Cortex of kidney (tissue), 1 donor: ENCODE measurements at places on chromosomes 1 and 21.

DNA sequence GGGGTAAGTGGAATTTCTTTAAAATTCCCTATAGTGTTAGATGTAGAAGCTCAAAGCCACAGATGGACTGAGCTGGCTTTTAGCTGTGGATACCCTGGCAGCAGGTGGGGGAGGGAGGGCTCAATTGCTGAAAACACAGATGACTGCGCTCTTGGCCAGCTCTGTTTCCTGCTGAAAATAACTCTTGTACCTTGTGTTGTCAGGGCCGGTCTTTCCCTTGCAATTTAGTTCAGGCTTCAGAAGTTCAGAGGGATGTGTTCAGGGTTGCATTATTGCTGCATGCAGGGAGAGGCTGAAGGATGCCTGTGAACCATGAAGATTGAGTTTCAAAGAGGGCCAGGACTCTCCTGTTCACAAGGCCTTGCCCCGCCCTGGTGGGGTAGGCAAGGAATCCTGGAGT is 58.1 kb upstream of the GCLM start:
- no peak for DNase-seq

DNA sequence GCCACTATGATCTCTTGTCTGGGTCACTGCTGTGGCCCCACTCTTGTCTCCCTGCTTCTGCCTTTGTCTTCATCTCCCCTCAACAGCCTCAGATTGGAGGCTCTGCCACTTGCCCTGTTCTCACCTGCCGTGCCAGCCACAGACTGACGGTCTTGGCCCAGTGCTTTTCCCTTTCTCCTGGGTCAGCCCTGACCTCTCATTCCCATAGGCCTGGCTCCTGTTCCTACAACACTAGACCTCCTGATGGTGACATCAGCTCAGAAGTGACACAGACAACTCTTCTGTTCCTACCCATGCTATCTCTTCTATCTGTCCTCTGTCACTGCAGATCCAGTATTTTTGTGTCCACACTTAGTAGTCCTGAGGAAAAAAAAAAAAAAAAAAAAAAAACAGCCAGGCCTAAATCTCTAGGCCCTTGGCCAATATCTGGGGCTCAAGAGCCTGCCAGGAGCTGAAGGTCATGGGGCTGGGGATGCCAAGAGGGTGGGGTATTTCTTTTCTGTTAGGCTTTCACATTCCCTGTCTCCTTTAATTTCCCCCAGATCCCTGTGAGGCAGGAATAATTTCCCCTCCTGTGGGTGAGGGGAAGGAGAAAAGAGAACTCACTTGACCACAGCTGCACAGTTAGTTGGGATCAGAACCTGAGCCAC is 42.0 kb upstream of the FOXO6 start:
- no peak for DNase-seq

DNA sequence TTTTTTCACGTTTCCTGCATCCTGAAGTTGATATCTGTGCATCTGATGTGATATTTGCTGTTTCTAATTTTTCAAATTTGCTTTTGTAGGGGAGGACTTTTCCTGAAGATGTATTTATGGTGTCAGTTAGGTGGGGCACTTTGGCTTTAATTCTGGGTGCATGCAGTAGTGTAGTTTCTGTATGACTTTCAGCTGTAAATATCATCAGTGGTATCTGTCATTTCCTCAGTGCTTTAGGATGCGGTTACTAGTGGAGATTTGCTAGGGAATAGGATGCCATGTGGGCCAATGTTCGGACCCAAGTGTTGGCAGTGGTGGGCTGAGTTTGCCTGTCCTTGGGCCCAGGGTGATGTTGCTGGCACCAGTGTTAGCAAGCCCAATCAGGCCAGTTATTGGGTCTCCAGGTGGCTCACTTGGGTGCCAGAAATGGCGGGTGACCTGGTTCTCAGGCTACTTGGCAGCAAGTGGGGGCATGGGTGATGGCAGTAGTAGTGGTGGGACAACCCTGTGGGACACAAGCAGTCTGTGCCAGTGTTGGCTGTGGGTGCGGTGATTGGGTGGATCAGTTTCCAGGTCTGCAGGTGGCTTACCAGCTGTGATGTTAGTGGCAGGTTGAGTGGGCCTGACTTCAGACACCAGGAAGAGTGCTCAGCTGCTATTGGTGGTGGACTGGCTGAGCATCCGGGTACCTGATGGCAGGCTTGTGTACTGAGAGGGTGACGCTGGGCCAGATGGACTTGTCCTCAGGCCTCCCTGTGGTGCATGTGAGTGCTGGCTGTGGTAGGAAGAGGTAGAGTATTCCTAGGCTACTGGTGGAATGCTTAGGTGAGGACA is 24.4 kb downstream of the CD55 start:
- DNase-seq: no peak

DNA sequence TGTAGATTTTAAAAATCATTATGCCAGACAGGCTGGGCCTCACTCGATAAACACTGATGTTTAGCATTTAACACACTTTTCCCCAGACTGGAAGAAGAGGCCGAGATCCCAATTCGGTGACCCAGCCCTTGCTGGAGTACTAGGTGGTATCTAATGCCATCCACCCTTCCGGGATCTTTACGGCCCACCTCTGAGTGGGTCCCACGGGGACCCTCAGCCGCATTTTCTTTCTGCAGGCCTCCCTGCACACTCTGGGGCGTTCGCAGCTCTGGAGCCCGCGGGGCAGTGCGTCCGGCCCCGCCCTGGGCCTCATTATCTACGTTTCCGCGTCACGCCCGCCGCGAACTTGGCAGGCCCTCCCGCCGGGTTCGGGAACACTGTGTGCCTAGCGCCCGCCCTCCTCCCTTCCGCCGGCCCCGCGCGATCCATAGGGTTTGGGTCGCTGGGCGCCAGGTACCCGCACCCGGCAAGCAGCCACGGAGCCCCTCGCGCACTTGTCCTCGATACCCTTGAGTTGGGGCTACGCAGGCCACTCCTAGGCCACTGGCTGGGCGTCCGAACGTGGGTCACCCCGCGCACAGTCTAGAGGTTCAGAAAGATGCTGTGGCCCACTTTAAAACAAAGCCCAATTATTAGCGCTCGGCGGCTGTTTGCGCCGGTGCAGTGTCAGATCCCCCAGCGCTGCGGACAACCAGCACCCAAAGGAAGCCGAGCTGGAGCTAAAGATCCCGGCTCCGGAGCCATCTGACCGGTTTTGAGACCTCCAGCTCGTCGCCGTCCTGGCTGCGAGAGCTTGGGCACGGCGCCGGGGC is 950 bp upstream of the EVA1C start:
- DNase-seq: no peak

DNA sequence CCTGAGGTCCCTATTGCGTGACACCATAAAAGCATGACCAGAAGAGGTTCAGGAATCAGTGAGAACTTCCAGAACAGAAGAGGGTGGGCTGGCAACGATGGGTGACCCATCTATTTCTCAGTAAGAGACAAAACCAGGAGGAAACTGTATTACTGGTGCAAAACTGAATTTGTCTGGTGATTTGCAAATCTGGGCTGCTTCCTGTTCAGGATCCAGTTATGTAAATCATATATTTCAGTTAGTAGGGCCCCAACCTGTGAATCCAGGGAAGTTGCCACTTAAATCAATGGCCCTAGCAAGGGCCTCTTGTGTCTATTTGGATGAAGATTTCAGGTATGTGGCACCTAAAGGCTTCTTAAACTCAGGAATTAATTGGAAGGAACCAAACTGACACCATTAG is 23.1 kb upstream of the SMAP2 start:
- DNase-seq: no peak

DNA sequence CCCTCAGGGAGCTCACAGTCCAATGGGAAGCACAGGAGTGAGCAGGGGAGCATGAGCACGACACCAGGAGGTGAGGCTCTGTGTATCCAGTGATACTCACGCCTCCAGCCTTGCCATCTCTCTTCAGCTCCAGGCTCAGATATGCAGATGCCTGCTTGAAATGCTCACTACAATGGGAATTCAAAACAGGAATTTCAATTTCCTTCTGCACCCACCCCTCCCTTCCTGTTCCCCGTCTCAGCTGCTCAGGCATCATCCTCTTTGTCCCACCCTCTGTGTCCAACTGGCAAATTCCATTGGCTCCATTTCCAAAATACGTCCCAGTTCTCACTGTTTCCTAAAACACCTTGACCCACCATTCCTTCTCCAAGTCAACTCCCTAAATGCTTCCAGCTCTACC is 58.9 kb downstream of the FBXO2 start:
- no peak for DNase-seq

DNA sequence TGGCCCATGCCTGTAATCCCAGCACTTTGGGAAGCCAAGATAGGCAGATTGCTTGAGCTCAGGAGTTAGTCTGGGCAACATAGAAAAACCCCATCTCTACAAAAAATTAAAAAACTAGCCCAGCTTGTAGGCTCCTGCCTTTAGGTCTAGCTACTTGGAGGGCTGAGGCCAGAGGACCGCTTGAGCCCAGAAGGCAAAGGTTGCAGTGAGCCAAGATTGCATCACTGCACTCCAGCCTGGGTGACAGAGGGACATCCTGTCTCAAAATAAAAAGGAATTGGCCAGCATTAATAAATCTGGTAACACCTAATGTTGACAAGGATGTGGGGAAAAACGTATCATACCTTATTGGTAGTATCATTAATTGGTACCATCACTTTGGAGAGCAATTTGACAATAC is 396.2 kb downstream of the PLPP3 start:
- no peak for DNase-seq

DNA sequence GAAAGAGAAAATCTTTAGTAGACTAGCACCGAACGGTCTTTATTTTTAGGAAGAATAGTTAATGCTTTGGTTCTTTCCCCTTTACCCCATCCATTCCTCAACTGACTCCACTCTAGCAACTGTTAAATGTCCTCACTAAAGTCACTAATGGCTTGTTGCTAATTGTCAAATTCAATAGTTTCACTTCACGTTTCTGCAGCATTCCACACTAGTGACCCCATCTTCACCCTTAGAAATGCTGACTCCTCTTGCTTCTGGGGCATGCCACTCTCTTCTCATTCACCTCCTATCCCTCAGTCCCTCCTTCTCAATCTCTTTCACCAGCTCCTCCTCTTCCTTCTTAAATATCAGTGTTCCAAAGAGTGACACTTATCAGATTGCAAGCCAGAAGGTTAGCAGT is 19.4 kb upstream of the CADM3 start:
- DNase-seq: no peak

DNA sequence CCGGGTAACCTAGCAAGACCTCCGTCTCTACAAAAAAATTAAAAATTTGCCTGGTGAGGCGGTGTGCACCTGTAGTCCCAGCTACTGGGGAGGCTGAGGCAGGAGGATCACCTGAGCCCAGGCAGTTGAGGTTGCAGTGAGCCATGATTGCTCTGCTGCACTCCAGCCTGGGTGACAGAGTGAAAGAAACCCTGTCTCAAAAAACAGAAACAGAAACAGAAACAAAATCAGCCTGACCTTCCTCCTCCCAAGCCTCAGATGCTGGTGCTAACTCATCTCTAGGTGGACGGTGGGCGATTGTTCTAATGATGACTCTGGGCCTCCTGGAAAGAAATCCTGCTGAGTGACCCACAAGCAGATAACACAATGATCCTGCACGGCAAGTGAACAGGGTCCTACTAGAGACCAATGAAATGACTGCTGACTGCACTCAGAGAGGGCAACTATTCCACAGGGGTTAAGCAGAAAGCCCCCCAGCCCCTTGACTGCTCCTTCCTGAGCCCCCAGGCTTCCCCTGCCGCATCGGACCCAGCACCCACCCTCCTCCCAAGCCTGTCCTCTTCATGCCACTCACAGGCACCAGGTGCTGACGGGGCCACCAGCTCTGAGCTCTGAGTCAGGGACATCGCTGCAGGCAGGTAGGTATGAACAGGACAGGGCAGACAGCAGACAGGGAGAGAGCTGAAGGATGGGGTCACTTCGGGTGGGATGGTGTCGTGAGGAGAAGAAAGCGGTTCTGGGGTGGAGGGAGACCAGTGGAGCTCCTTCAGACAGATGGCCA is 27.8 kb upstream of the LRRC38 start:
- DNase-seq: no peak

DNA sequence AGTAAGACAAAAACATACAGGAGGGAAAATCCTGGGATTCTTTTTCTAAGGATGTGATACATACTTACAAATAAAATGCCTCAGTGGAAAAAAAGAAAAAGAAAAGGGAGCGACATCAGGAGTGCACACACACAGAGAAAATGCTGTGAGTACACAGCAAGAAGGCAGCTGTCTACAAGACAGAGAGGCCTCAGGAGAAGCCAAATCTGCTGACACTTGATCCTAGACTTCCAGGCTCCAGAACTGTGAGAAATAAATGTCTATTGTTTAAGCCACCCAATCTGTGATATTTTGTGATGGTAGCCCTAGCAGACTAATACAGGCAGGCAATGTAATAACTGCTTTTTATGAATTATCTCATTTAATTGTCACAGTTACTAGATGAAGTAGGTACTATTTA is 17.0 kb upstream of the TRIM45 start:
- no peak for DNase-seq

- no peak for DNase-seq
Observed at GRCh38 chr1:2804628-2805351, 3.3 kb upstream of the TTC34 start.

GRCh38 chr1:226063224-226063976 is 884 bp downstream of the H3-3A start:
- no peak for DNase-seq

DNA sequence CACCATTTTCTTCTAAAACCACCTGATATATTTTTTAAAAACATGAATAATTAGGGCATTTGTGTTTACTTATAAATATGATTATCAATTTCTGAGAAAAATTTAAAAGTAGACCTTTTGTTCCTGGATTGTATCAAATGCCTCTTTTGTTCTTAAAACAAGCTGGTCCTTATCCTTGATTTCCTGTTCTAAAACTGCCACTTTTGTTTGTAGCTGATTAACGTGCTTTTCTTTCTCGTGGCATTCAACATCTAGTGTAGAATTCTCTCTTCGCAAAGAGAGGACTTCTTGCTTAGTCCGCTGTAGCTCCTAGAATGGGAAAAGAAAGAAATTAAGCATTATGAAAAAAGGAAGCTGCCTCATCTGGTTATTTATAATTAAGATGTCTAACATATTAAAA is 25.0 kb downstream of the SASS6 start:
- DNase-seq: no peak

- no peak for DNase-seq
Observed at GRCh38 chr1:92315766-92316599, 17.1 kb downstream of the RPAP2 start.

GRCh38 chr1:62905309-62905708 is 121.4 kb downstream of the ATG4C start:
- DNase-seq: no peak

DNA sequence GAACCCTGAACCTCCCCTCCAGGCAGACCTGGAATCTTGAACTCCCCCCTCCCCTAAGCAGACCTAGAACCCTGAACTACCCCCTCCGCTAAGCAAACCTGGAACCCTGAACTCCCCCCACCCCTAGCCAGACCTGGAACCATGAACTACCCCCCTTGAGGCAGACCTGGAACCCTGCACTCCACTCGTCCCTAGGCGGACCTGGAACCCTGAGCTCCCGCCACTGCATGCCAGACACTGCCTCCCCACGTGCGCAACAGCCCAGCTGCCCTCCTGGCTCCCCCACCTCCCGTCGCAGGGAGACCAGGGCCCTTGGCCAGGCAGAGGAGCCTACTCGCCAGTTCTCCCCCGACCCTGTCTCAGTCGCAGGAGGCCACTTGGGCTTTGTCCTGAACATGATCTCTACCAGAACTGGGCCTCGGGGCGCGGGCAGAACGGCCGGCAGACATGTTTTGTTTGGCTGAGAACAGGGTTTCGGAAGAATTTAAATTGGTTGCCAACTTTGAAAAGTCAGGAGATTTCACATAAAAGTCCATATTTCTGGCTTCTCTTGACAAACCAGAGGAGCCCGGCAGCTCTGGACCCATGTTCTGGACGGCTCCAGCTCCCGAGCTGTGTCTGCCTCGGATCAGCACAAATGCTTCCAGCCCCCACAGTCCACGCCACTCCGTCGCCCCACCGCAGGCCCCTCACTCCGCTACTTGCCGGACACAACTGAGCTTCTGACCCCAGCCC is 9.2 kb upstream of the PLEKHG5 start:
- no peak for DNase-seq
